ENCODE measurements at places on chromosomes 2 and 18.

DNA sequence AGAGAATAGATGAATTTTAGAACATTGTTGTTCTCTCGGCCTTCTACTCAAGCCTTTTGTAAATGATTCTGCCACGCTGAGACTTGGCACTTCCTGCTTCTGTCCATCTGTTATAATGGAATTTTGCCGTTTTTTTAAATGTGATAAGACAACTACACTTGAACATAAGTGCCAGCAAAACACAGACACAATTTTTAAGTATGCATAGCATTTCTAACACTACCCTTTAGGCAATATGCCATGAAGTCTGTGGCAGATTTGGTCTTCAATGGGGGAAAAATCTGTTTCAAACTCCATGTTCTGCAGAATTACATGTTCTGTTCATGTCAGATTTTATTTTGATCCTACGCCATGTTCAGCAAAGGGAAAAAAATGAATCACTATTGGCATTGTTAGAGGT, 1170.7 kb upstream of the SLC39A10 start:
- H3K27ac ChIP-seq = no peak overlapping the region
- no peaks in the 10 kb centered on the region for H3K4me1 ChIP-seq
- H3K27me3 ChIP-seq = no peaks in the 10 kb centered on the region
- H3K36me3 ChIP-seq = no peaks in the 10 kb centered on the region
- no peak overlapping the region for H3K4me3 ChIP-seq
- no peak for DNase-seq

DNA sequence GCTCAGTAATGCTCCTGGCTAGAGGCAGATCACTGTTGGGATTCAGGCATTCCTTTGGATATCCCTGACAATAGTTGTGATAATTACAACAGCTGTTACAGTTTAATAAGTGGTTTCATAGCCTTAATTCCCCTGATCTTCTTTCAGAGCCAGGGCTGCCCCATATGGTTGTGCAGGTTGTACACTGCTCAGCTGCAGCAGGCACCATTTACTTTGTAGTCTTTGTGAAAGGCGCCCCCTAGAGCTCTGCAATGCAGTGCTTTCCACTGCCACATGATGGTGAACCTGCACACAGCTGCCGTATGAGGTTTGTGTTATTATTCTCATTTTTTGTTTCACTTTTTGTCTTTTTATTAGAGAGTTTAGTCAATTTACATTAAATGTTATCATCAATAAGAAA, 239.1 kb downstream of the KCNS3 start:
- DNase-seq = peak; percentile 37

DNA sequence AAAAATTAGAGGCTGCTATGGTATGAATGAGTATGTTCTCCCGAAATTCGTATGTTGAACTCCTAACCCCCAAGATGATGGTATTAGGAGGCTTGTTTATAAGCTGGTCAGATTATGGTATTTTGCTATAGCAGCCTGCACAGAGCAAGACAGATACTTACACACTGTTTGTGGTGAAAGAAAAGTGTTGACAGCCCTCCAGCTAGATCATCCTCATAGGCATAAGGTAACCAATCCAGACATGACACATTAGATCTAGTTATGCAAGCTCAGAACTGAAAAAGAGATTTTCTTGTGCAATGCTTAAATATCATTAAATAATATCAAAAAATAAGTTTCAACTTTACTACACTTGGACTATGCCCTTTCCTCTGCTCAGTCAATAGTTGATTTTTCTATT, 107.1 kb downstream of the ABCA12 start:
- H3K4me3 ChIP-seq = no peak overlapping the region
- no peak for DNase-seq
- no peaks in the 10 kb centered on the region for H3K4me1 ChIP-seq
- no peak overlapping the region for H3K27ac ChIP-seq

GRCh38 chr2:54103454-54104314, 11.7 kb upstream of the ACYP2 start:
- peak; percentile 61 for DNase-seq
- H3K27ac ChIP-seq = no peak overlapping the region
- H3K4me3 ChIP-seq = no peak overlapping the region
- H3K36me3 ChIP-seq = no peaks in the 10 kb centered on the region
- H3K4me1 ChIP-seq = peaks cover 10% of the 10 kb centered on the region
